Choroid plexus epithelial cell (primary cell): ENCODE measurements at places on chromosomes 7 and 10.

GRCh38 chr10:70247360-70247759 lies 14.1 kb upstream of the PPA1 start:
- DNase-seq: no peak

DNA sequence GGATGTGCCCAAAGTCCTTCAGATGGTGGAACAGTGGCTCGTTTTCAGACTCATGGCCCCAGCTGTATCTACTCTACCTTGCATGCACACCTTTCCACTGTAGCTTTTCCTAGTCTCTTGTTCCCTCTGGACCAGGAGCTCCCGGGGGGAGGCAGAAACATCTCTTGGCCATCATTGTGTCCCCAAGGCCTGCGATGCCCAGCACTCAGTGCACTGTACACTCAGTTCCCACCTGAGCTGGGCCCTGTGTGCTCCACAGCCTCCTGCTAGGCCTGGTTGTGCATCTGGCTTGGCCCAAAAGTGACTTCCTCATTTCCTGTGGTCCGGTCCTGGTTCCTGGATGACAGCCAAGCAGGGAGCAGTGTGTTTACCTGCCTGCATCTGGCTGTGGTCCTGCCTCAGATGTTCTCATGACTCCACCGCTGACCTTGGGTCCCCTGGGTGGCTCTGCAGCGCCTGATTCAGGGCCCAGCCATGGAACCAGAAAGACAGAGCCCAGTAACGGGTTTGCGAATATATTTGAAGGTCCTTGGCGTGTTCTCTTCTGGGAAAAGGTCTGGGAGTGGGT lies 9.9 kb upstream of the DOCK1 start:
- DNase-seq: no peak

DNA sequence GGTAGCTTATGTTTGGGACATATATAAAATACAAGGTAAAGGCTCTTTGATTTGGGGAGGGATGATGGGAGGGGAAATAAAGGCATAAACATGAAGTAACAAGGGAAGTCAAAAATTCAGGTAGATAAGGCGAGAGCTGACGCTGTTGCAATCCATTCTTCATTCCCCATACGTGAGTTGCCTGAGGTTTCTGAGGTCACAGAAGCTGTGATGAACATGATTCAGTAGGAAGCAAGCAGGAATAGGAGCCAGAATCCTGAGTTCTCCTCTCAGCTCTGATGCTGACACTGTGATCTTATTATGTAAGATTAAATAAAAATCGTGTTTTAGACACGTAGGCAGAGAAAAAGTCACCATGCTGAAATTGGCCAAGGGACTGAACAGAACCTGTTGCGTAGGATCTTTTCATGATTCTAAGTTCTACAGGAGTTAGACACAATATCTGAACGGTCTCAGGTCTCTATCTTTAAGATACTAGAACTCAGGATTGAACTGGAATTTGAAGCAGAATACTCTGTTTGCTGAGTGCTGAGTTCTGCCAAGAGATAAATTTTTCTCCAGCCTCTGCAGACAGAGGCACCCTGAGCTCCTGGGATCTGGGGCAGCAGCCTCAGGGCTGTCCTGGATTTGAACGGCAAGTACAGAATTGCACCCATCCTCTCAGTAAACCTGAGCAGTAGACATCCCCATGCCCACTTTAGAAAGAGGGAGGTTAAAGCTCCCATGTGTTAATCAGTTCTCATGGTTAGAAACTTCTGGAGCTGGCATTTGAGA lies 21.0 kb downstream of the KLF6 start:
- DNase-seq: peak; percentile 66

- DNase-seq: peak; percentile 46
These were observed 1.2 kb upstream of the NAMPT start for GRCh38 chr7:106285855-106286492.

GRCh38 chr10:15321431-15322341 lies 49.4 kb downstream of the FAM171A1 start:
- peak; percentile 59 for DNase-seq

- DNase-seq: no peak
These were observed 133.3 kb downstream of the RAMP3 start for GRCh38 chr7:45290880-45291279.

- peak; percentile 45 for DNase-seq
These were observed 17.1 kb downstream of the CHST3 start for GRCh38 chr10:71981015-71981875.

DNA sequence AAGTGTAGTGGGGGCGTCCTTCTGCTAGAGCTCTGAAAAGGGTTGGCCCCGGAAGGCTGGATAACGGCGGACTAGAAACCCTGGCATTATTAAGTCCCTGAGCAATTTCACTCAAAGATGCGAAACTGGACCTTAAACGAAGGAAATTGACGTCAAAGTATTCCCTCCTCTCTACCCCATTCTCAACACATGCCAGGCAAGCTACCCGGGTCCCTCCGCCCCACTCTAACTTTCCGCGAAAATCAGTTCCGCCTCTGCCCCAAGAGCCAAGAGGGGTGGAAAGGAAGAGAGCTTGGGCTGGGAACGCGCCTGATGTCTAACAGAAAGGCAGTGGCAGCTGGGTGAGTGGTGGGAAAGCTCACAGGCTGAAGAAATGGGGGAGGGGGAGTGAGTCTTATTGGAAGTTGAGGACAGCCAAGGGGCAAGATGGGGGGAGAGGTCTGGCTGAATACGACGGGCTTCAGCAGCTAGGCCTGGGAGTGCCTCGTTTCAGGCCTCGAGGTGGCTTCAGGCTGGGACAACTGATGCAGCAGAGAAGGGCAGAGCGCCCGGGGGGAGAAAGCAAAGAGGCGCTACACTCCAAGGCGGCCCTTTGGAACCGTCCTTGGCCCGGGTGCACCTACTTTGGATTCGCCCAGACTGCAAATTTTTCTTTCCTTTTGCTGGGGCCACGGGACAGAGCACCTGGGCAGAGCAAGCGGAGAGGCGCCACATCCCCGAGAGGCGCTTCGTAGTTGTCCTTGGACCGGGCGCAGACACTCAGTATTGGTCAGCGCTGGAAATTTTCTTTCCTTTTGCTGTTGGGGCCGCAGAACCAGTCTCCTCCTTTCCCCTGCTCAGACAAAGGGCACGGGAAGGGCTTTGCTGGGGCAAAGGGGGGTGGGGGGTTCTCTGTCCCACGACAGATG lies 2.0 kb upstream of the FEZF1 start:
- no peak for DNase-seq

GRCh38 chr7:100567751-100568175 lies 5.9 kb downstream of the SAP25 start:
- peak; percentile 41 for DNase-seq

GRCh38 chr7:8208816-8209215 lies 53.2 kb downstream of the ICA1 start:
- DNase-seq: no peak

- no peak for DNase-seq
These were observed 103.2 kb downstream of the IQUB start for GRCh38 chr7:123431075-123431614.

- DNase-seq: peak; percentile 6
These were observed 626.3 kb upstream of the POT1 start for GRCh38 chr7:125555916-125556315.

DNA sequence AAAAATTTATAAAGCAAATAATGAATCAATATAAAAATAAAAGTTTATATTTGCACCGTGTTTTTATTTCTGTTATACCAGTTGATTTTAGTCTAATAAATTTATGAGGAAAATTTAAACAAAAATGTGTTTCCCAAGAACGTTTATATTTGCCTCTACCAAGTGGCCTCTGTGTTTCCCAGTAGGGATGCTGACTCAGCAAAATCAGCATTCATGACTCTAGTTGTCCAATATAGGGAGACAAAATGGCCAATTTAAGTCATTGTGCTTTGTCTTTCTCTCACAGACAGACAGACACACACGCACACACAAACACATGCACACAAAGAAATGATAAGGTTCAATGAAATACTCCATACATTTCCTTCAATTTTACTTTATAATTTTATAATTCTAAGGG lies 942.5 kb upstream of the ZWINT start:
- no peak for DNase-seq

DNA sequence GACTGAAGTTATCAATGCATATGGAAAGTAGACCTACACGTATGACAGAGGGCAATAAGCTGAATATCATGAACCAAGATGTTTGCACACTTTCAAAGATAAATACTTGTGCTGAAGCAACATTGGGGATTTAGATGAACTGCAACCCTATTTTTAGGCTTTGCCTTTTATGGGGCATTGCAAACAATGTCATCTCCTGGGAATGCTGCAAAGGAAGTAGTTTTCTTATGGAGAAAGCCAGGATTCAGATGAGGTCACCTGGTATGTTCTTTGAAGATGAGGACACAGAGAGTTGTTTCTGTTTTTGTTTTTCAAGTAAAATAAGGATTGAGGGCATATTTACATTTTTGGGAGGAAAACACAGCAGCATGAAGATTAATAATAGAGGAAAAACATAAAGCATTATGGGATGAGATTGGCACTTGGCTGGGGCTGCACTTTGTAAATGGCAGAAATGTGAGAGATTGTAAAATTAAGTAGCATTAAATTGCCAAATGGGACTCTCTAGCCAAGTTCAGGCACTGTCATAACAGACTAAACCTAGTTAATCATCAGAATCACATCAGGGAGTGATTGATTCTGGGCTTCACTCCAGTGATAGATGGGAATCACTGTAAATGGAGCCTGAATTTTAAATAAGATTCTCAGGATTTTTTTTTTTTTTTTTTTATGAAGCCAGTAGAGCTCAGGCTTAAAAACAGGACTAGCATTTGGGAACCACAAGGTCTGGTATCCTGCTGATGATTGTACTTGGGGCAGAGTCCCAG lies 63.1 kb downstream of the MALRD1 start:
- no peak for DNase-seq

DNA sequence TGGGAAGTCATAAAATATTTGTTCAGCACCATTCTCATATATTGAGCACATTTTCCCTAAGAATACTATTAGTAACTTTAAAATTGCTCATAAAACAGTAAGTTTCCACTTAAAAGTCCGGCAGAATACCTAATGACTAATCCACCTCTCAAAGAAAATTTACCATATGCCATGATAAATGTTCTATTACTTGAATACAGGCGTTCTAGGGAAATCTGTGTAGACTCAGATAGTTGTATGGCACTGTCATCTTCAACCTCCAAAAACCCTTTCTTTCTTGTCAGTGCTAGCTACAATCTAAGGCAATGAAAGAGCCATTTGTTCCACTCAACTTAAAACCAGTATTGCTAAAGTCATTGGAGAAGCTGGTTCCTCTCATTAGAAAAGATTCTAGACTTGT lies 7.3 kb downstream of the GPR37 start:
- no peak for DNase-seq

- DNase-seq: no peak
These were observed 66.0 kb downstream of the CALD1 start for GRCh38 chr7:134845461-134845860.

- no peak for DNase-seq
These were observed 1012.4 kb upstream of the C7orf33 start for GRCh38 chr7:147578196-147578595.

GRCh38 chr10:117955176-117955575 lies 91.6 kb downstream of the RAB11FIP2 start:
- no peak for DNase-seq

- no peak for DNase-seq
These were observed 378.2 kb upstream of the PRKCQ start for GRCh38 chr10:6958254-6958653.

- no peak for DNase-seq
These were observed 44.8 kb upstream of the EGR2 start for GRCh38 chr10:62860946-62861345.

- no peak for DNase-seq
These were observed 37.9 kb upstream of the RET start for GRCh38 chr10:43038783-43039623.

DNA sequence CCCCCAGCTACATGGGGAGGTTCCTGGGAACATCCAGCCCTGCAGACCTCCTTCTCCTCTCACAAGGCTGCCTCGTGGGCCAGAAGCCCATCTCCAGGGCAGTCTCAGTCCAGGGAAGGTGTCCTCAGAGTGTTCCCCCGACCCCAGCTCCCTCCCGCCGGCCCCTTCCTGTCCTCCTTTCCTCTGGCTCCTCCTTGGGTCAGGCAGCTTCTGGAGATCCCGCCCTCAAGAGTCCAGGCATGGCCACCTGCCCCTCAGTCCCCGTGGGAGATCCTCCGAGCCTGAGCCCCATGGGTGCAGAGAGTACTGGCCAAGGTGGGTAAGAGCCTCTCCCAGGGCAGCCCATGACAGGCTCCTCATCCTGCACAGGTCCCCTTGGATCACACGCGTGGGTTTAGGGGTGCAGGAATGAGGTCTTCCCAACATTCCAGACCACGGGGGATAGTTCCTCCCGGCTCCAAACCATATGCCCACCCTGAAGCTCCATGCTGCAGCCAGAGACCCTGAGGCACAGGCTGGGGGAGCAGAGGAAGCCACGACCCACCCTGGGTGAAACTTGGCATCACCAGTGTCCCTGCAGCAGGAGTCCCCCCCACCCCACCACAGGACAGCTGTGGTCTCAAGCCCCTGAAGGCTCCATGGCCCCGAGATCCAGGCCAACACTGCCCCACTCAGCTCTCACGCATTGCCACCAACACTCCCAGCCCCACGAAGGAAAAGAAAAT lies 65.5 kb downstream of the OAT start:
- no peak for DNase-seq

DNA sequence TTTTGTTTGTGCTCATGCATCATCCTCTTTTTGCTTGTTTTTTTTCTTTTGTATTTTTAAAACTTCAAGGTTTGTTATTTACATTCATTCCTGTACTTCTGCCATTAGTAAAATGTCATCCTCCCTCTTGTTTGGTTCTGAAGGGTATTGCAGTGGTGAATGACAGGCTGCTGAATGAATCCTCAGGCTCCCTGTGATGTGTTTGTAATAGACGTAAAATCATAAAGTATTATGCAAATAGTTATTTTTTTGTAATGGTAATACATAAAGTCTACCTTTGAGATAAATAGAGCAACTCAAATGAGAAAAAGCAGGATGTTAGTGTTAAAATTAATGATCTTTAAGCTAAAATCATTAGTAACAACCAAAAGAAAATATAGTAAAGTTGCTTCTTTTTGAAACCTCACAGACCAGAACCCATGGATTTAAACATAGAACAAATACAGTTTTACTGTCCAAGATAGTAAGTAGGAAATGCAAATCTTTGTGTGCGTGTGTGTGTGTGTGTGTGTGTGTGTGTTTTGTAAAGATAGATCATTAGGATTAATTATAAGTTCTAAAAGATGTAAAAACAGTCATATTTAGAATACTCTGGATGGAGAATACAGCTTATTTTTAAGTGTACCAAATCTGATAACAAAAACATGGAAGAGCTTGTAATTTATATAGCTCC lies 4.5 kb downstream of the GLCCI1 start:
- DNase-seq: no peak

GRCh38 chr7:1432411-1433082 lies 26.7 kb downstream of the MICALL2 start:
- DNase-seq: peak; percentile 67

- DNase-seq: no peak
These were observed 20.3 kb downstream of the TMEM243 start for GRCh38 chr7:87199241-87199640.
